Activated CD4-positive, alpha-beta T cell treated with anti-CD3 and anti-CD28 coated beads, Interleukin-2, amount 10 ng/mL, durations not matched to agents 24 days and 14 days (primary cell): ENCODE measurements at places on chromosomes 5 and 9. TPM values are rescaled to one million over a fixed set of nuclear protein-coding genes. Genes with fewer than 3 reads are reported as not detected.
A peak's percentile ranks its signal among the peaks of the same experiment; 100 is the strongest.

Gene COMMD10
- total RNA-seq: 22.2 and 24.4 TPM in 2 replicates

Gene GRM6
- not detected in 2 replicates for total RNA-seq

Gene TRPM3
- total RNA-seq: not detected in 2 replicates

Gene TOR2A
- total RNA-seq: 20.4 and 21.4 TPM in 2 replicates

Gene C5orf24
- total RNA-seq: 38.7 and 43.9 TPM in 2 replicates

Gene OCLN
- total RNA-seq: 0.12 and 0.14 TPM in 2 replicates

- H3K36me3 ChIP-seq: no peaks in the 10 kb centered on the region
- no peak for DNase-seq
Observed at GRCh38 chr5:8997542-8998070, 548.3 kb downstream of the SEMA5A start.

DNA sequence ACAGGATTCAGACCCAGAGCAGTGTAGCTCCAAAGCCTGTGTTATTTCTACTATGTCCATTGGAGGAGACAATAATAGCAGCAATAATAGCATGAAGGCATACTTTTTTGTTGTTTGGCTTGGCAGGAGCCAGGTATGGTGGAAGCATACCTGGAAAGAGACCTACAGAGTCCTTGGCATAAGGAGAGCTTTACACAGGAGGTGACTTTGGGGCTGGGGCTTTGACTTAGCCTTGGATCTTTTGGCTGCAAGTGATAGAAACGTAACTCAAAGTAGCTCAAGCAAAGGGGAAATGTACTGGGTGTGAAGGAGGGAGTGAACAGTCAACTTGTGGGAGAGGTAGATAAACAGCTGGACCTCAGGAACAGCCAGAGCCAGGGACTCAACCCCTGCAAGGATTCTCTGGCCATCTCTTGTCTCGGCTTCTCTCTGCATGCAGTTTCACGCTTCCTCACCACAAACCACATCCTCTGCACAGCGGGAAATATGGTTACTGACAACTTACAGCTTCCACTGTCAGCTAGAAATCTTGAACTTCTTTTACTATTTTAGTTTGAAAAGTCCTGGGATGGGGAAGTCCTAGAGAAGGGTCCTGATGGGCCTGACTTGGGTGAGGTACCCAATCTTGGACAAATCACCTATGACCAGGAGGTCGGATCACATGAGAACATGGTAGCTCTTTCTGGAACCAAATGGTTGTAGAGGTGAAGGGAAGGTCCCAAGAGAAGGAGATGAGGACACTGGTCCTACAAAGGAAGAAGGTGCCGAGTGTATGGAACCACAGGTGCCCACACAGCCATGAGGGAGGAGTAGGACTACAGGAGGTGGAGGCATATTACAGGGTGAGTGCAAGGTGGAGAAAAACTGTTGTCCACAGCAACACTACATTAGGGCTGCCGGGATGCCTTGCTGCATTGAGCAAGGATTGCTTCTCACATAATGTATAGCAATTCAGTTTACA, 47.0 kb upstream of the TGFBR1 start:
- peaks cover 20% of the 10 kb centered on the region for H3K36me3 ChIP-seq
- peak overlapping the region; percentile 77 for H3K4me3 ChIP-seq
- H3K4me1 ChIP-seq: peaks cover 68% of the 10 kb centered on the region
- no peaks in the 10 kb centered on the region for H3K27me3 ChIP-seq

GRCh38 chr5:35114698-35115097, 66.9 kb upstream of the AGXT2 start:
- DNase-seq: no peak
- H3K27me3 ChIP-seq: no peaks in the 10 kb centered on the region
- H3K4me3 ChIP-seq: no peak overlapping the region
- H3K4me1 ChIP-seq: no peaks in the 10 kb centered on the region
- H3K27ac ChIP-seq: no peak overlapping the region

- peaks cover 3% of the 10 kb centered on the region for H3K4me1 ChIP-seq
- no peak overlapping the region for H3K4me3 ChIP-seq
- H3K36me3 ChIP-seq: no peaks in the 10 kb centered on the region
- no peak overlapping the region for H3K27ac ChIP-seq
- H3K27me3 ChIP-seq: peaks cover 25% of the 10 kb centered on the region
Observed at GRCh38 chr9:132717326-132717945, 47.2 kb downstream of the GTF3C4 start.

GRCh38 chr5:73337586-73338255, 110.9 kb downstream of the FOXD1 start:
- peaks cover 14% of the 10 kb centered on the region for H3K27me3 ChIP-seq
- H3K27ac ChIP-seq: no peak overlapping the region
- no peak overlapping the region for H3K4me3 ChIP-seq

- no peaks in the 10 kb centered on the region for H3K4me1 ChIP-seq
- no peak for DNase-seq
- no peak overlapping the region for H3K4me3 ChIP-seq
Observed at GRCh38 chr9:126017758-126018157, 270.6 kb downstream of the PBX3 start.

DNA sequence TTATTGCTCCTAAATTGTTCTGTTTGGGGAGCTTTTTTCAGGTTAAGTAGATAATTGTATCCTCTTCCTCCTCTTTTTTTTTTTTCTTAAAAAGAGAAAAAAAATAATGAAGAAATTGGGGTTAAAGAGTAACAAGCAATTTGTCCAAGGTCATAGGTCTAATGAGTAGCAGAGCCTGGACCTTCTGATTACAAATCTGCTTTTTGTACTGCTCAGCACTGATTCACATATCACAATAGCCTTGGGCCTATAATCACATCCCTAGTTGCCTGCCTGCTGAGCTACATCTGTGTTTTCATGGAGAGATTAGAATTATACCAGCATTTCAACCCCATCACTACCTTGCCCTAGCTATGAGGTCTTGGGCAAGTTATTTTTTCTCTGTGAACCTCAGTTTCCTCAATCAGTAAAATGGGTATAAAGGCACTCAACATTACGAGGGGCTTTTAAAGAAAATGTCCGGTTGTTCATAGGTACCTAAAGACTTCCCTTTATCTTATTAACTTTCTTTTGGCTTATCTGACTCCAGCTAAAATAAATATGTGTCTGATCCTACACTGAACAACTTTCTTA, 152.3 kb downstream of the BAAT start:
- no peaks in the 10 kb centered on the region for H3K4me1 ChIP-seq
- no peak overlapping the region for H3K27ac ChIP-seq
- no peak overlapping the region for H3K4me3 ChIP-seq
- DNase-seq: no peak

- H3K27me3 ChIP-seq: peaks cover 3% of the 10 kb centered on the region
- no peaks in the 10 kb centered on the region for H3K36me3 ChIP-seq
- no peak overlapping the region for H3K27ac ChIP-seq
- no peaks in the 10 kb centered on the region for H3K4me1 ChIP-seq
- no peak for DNase-seq
- H3K4me3 ChIP-seq: no peak overlapping the region
Observed at GRCh38 chr5:14956423-14957046, 85.0 kb upstream of the ANKH start.

DNA sequence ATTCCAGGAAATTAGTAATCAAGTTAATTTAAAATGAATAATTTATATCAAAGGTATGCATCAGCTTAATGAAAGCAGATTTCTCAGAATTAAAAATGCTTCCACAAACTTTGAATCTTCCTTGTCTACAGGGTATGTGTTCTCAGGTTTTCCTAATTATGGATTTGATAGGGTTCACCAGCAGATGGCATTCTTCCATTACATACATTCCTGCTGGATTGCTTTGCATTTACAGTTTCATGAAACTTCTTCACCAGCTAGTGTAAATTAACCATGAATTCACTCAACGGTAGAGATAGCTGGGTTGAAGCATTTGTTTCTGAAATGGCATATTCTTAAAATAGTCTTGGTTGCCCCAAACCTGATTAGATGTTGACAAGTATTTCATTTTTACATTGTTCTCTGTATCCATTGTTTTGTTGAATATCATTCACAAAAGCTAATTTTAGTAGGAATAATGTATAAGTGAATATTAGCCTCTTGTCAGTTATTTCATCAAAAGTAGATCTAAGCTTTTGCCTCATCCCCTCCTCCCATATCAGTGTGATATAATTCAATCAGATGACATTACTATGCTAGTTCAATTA, 68.7 kb upstream of the WDR41 start:
- H3K27me3 ChIP-seq: peaks cover 17% of the 10 kb centered on the region
- H3K4me1 ChIP-seq: no peaks in the 10 kb centered on the region
- no peak overlapping the region for H3K27ac ChIP-seq
- no peak for DNase-seq
- H3K36me3 ChIP-seq: no peaks in the 10 kb centered on the region

DNA sequence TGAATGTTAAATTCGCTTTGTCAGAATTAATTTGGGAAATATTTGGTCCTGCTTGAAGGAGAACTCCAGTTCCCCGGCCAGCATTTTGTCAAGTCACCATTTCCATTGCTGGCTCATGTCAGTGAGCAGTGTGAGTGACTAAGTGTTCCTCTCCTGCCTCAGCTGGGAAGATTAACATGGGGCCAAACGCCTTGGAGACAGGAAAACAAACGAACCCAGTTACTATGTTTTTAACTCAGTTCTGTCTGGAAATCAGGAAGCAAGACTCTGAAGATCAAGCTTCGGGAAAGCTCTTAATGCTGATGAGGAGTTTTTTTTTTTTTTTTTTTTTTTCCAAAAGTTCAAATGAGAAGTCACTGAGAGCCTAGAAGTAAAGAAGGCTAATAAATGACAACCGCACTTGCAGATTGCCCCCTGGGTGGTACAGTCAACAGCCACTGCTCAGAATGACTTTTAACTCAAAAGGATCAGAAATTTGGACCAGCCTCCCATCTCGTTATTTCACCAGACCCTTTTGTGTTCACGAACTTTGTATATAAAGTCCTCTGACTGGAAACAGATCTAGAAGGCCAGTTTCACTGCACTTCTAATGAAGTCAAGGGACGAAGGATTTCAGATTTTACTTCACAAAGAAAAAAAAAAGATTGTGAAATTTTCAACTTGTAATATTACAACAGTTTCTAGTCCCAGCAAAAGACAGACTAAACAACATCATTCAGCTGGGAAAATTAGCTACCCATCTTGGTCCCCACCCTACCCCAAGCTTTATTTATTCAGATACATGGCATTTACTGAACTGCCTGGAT, 121.3 kb downstream of the LHFPL2 start:
- H3K27me3 ChIP-seq: peaks cover 3% of the 10 kb centered on the region
- no peaks in the 10 kb centered on the region for H3K36me3 ChIP-seq
- no peak overlapping the region for H3K27ac ChIP-seq
- no peaks in the 10 kb centered on the region for H3K4me1 ChIP-seq
- no peak overlapping the region for H3K4me3 ChIP-seq
- no peak for DNase-seq

- peaks cover 52% of the 10 kb centered on the region for H3K27me3 ChIP-seq
- H3K4me3 ChIP-seq: peak overlapping the region; percentile 45
- no peaks in the 10 kb centered on the region for H3K36me3 ChIP-seq
- peaks cover 16% of the 10 kb centered on the region for H3K4me1 ChIP-seq
- peak; percentile 93 for DNase-seq
- H3K27ac ChIP-seq: no peak overlapping the region
Observed at GRCh38 chr5:173293817-173294672, 34.2 kb downstream of the STC2 start.

- H3K27me3 ChIP-seq: peaks cover 3% of the 10 kb centered on the region
- peaks cover 3% of the 10 kb centered on the region for H3K4me1 ChIP-seq
- no peak overlapping the region for H3K4me3 ChIP-seq
- no peak overlapping the region for H3K27ac ChIP-seq
- peak; percentile 75 for DNase-seq
- no peaks in the 10 kb centered on the region for H3K36me3 ChIP-seq
Observed at GRCh38 chr5:171484460-171484899, 65.0 kb downstream of the FGF18 start.

GRCh38 chr9:76916231-76916630, 10.3 kb upstream of the PRUNE2 start:
- H3K36me3 ChIP-seq: no peaks in the 10 kb centered on the region
- peaks cover 5% of the 10 kb centered on the region for H3K27me3 ChIP-seq
- DNase-seq: no peak
- no peak overlapping the region for H3K27ac ChIP-seq

DNA sequence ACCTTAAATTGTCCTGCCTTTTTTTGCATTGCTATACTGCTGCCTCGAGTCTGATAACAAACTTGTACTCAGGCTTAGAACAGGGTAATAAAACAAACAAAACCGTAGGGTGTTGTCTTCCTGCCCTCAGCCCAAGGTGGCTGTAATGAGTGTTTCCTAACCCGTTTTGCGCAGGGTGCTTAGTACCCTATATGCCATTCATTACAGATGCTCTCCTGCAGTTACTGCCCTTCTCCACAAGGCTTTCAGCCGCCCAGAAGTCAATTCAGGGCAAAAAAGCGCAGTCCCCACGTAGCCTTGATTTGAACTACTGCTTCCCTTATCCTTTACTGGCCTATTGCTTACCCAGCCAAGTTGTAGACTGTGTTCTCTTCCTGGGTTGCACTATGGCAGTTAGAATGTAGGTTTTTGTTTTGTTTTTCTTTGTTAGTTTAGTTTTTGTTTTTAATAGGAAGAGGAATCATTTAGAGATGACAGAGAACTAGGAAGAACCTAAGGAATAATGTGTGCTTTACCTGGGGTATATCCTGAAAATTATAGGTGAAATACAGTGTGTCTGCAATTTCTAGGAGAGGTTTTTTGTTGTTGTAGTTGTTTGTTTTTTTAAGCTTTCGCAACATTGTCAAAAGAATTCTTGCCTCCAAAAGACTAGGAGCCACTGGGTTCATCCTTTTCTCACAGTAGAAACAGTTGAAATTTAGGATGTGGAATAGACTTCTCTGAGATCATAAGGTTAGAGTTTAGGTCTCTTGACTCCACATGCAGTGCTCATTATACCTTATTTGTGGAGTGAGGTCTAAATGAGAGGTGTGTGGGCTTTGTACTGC, 1.3 kb downstream of the HMGXB3 start:
- DNase-seq: peak; percentile 90
- peaks cover 41% of the 10 kb centered on the region for H3K4me1 ChIP-seq
- H3K36me3 ChIP-seq: peaks cover 34% of the 10 kb centered on the region
- peak overlapping the region; percentile 86 for H3K4me3 ChIP-seq
- H3K27me3 ChIP-seq: no peaks in the 10 kb centered on the region

- H3K4me1 ChIP-seq: peaks cover 13% of the 10 kb centered on the region
- peaks cover 12% of the 10 kb centered on the region for H3K36me3 ChIP-seq
- no peak for DNase-seq
Observed at GRCh38 chr5:157620776-157621175, 31.5 kb downstream of the SOX30 start.

DNA sequence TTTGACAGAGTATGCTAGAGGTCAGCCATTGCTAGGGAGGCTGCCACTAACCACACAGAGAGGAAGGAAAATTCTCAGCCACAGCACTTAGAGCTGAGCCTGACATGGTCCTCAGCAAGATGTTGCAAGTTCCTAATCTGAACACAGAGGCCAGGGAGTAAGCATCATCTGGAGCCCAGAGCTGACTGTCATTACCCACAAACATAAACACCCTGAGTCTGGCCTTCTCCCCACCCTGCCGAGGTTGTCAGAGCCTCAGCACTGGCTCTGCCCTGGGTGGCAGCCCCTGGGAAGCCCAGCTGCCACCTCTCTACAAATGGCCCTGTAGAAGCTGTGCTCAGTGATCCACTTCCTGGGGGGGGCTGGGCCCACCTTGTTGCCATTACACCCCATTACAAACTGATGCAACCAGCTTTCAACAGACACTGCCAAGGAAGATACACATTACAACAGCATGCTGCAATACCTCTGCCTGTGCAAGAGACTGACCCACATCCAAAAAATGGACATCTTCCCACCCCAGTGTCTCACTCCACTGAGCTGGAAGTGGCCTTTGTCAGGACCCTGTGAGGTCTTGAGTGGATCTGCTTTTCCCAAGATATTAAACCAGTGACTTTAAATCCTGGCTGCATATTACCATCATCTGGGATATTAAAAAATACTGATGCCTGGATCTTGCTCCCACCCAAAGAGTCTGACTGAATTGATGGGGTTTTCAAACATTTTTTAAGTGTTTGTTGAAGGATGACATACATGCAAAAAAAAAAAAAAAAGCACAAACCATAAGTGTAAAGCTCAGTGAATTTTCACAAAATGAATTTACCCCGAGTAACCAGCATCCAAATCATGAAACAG, 33.0 kb downstream of the IRF1 start:
- H3K27me3 ChIP-seq: no peaks in the 10 kb centered on the region
- DNase-seq: peak; percentile 83
- H3K4me3 ChIP-seq: peak overlapping the region; percentile 74
- H3K36me3 ChIP-seq: peaks cover 37% of the 10 kb centered on the region
